Glutamatergic neuron (in vitro differentiated cells): ENCODE measurements at places on chromosomes 5 and 9. TPM values are rescaled to one million over a fixed set of nuclear protein-coding genes. Genes with fewer than 3 reads are reported as not detected.

DNA sequence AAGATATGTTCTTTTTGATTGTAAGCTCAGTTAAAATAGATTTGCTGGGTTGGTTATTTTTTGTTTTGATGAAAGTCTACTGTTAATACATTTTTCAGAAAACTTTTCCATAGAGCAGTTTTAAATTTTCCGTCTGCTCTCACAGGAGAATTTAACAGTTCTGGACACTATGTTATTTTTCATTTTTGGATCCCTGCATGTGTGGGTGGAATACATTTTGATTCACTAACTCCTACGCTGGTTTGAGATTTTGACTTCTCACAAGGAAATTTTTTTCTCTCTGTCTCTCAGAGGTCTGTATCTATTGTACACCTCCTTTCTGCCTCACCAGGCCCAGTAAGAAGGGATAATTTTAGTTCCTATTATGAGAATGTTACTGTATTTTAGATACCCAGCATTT is 502.4 kb downstream of the CDH10 start:
- DNase-seq, result no peak
- no peaks in the 10 kb centered on the region for H3K36me3 ChIP-seq
- H3K4me1 ChIP-seq, result no peaks in the 10 kb centered on the region
- no peak overlapping the region for H3K27ac ChIP-seq
- H3K4me3 ChIP-seq, result no peak overlapping the region
- H3K27me3 ChIP-seq, result no peaks in the 10 kb centered on the region

DNA sequence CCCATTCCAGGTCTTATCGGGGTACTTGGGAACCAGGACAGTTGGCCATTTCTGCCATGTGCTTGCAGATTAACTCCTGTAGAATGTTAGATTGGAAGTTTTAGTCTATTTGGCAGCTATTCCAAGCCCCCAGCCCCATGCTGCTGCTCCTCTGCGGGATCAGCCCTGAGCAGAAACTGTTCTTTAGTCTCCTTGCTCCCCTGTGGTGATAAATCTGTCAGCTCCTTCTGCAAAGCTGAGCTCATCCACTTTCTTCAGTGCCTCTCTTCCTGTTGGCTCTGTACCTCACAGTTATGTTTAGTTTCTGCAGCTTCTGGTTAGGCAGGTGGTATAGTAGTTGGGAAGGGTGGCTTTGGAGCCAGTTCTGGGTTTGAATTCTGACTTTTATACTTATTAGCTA is 170.4 kb downstream of the GRIA1 start:
- H3K4me1 ChIP-seq, result no peaks in the 10 kb centered on the region
- DNase-seq, result no peak
- H3K36me3 ChIP-seq, result no peaks in the 10 kb centered on the region

- no peaks in the 10 kb centered on the region for H3K4me1 ChIP-seq
- H3K27me3 ChIP-seq, result peaks cover 2% of the 10 kb centered on the region
- H3K36me3 ChIP-seq, result peaks cover 4% of the 10 kb centered on the region
- no peak overlapping the region for H3K27ac ChIP-seq
- DNase-seq, result no peak
- no peak overlapping the region for H3K4me3 ChIP-seq
Observed at GRCh38 chr9:82423700-82424099, 435.1 kb downstream of the SPATA31D1 start.

GRCh38 chr5:39442991-39443390 is 18.2 kb upstream of the DAB2 start:
- DNase-seq, result no peak
- H3K36me3 ChIP-seq, result no peaks in the 10 kb centered on the region
- H3K27ac ChIP-seq, result no peak overlapping the region

GRCh38 chr9:133762488-133763271 is 24.5 kb upstream of the SARDH start:
- peaks cover 49% of the 10 kb centered on the region for H3K36me3 ChIP-seq
- H3K27me3 ChIP-seq, result peaks cover 9% of the 10 kb centered on the region

GRCh38 chr9:20319641-20320337 is 302.5 kb downstream of the MLLT3 start:
- peaks cover 19% of the 10 kb centered on the region for H3K4me1 ChIP-seq
- no peak overlapping the region for H3K27ac ChIP-seq
- H3K4me3 ChIP-seq, result no peak overlapping the region

GRCh38 chr5:42798284-42799240 is 13.1 kb downstream of the SELENOP start:
- H3K4me3 ChIP-seq, result no peak overlapping the region
- peaks cover 2% of the 10 kb centered on the region for H3K27me3 ChIP-seq
- no peak overlapping the region for H3K27ac ChIP-seq
- peaks cover 11% of the 10 kb centered on the region for H3K36me3 ChIP-seq

GRCh38 chr9:126301985-126302603 is 24.5 kb upstream of the MVB12B start:
- peak overlapping the region; percentile 40 for H3K27ac ChIP-seq
- peaks cover 4% of the 10 kb centered on the region for H3K27me3 ChIP-seq
- peak; percentile 70 for DNase-seq
- no peak overlapping the region for H3K4me3 ChIP-seq
- H3K4me1 ChIP-seq, result peaks cover 6% of the 10 kb centered on the region

DNA sequence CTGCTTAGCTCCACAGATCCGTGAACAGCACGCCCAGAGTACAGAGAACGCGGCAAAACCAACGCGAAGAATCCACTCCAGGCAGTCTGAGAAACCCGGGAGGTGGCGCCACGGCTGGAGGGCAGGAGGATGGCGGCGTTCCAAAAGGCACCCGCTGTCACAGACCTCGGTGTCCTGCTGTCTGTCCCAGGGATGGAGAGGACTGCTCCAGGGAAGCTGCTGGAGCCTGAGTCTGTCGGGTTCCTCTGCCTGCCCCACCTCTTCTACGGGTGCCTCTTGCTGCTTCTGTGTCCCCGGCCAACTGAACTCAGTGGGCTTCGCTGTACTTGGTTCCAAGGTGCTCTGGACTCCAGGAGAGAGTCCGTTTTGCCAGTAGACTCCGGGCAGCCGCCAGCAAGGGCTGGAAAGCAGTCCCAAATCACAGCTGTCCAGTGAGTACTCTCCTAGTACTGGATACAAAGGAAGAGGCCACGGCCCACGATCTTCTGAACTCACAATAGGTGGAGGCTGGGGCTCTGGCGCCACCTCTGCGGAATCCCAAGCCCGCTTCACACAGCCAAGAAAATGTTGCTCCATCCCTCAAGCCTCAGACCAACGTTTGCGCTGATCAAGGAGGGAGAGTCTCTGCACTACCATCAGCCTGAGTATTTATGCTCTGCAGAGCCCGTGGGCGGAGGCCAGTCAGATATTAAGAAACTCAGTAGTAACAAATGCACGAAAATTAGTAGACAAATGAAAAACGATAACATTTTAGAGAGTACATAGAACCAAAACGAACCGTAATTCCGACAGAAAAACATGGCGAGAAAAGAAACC is 440 bp downstream of the ANXA2R start:
- peak overlapping the region; percentile 7 for H3K27ac ChIP-seq
- H3K4me1 ChIP-seq, result peaks cover 8% of the 10 kb centered on the region
- peak overlapping the region; percentile 84 for H3K4me3 ChIP-seq
- H3K36me3 ChIP-seq, result no peaks in the 10 kb centered on the region
- DNase-seq, result peak; percentile 70

The HARS2 gene
- 56.7 TPM for total RNA-seq

The MTAP gene
- total RNA-seq, result 48.1 TPM

The GCNT1 gene
- 1.2 TPM for total RNA-seq
